B cell (primary cell): ENCODE measurements at places on chromosomes 7 and 10.

DNA sequence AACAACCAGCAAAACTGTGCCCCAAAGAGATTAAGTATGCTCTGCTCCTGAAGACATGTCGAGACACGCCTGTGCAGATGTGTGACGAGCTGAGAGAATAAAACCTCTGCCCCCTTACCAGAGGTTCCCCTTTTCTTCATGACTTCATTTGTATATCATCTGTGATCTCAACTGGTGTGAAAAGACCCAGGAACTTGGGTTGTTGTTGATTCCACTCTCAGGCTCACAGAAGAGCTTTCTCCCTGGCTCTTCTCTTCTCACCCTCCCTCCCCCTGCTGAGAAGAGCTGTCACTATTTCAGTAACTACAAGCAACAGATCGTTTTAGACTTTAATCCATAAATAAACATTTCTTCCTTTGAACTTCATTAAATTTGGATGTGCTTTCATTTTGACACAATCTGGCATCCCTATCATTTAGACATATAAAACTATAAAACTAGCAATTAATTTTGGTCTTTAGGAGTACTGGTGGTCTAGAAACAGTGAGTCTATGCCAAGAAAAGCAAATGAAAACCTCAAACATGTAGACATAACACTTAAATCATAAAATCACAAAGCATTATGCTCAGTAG lies 179.3 kb upstream of the FZD8 start:
- DNase-seq, result peak; percentile 4

DNA sequence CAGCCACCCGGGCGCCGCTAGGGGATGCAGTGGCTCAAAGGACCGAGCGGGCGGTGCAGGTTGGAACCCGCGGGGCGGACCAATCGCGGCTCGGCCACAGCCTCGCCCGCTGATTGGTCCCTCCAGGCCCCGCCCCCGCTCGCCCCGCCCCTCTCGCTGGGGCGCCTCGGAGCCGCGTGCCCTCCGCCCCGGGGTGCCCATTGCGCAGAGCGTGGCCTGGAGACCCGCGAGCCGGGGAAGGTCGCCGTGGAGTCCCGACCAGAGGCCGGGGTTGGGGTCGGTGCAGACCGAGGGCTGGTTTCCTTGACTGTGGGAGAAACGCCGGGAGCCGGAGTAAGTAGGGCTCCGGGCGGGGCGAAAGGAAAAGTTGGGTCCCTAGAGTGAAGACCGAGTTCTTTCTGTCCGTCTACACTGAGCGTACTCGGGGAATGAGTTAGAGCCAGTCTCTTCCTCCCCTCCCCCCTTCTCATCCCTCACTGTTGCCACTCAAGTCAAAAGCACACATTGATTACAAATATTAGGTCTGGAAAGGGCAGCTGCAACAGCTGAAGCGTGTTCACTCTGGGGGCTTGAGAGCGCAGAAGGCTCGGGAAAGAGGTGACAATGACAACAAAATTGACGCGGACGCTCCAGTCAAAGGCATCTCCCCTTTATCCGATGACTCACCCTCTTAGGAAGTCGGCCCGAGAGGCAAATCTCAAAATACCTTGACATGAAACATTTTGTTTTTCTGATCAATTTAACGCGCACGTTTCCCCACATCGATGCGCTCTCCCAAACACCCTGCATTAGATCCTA lies 843 bp upstream of the GATA3 start:
- DNase-seq, result peak; percentile 59

DNA sequence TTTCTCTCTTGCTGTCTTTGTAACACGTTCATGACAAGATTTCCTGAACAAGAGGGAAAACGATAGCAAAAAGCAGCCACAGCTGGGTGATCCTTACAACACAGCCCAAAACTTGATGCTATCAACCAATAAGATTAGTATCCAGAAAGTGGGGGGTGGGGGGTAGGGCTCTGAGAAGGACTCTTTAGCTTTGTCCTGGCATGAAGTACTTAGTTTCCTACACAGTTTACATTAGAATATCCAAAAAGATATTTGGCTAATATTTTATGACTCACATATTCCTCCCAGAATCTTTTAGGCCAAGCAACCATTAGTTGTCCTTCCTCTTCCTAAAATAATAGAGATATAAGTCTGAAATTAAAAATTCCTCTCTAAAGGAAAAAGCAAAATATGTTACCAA lies 22.9 kb upstream of the LRRC17 start:
- DNase-seq, result no peak

DNA sequence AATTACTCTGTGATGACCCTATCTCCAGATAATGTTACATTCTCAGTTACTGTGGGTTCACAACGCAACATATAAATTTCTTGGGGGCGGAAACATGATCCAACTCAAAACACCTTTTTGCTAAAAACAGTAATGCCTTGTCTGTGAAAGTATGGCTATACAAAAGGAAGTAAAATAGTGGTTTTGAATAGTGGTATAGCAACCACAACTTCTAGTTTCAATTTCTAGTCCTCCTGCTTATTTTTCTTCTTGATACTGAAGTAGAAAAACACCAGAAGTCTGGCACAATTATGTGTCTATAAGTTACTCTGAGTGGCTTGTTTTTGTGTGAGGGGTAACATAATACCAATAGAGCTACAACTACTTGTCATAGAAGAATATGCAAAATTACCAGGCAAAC lies 21.5 kb upstream of the ZNF800 start:
- DNase-seq, result peak; percentile 71

DNA sequence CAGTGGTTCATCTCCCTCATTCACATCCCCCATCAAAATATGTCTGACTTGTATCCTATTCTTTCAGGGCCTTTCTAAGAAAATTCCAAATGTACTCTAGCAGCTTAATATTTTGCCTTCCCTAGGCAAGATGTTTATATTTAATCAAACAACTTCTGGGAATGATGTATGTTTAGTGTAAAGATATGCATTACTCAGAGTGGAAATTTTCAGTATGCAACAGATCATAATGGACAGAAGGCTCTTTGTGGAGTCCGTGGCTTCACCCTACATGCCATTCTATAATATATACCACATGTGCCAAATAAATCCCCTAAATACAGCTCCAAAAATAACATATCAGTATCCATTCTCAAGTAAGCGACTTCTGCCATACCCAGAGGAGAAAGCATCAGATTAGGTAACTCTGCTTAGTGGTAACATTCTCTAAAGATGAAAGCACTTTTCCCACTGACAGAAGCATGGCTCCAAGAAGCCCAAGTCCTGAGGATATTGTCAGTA lies 316.6 kb downstream of the KCNMA1 start:
- DNase-seq, result no peak

DNA sequence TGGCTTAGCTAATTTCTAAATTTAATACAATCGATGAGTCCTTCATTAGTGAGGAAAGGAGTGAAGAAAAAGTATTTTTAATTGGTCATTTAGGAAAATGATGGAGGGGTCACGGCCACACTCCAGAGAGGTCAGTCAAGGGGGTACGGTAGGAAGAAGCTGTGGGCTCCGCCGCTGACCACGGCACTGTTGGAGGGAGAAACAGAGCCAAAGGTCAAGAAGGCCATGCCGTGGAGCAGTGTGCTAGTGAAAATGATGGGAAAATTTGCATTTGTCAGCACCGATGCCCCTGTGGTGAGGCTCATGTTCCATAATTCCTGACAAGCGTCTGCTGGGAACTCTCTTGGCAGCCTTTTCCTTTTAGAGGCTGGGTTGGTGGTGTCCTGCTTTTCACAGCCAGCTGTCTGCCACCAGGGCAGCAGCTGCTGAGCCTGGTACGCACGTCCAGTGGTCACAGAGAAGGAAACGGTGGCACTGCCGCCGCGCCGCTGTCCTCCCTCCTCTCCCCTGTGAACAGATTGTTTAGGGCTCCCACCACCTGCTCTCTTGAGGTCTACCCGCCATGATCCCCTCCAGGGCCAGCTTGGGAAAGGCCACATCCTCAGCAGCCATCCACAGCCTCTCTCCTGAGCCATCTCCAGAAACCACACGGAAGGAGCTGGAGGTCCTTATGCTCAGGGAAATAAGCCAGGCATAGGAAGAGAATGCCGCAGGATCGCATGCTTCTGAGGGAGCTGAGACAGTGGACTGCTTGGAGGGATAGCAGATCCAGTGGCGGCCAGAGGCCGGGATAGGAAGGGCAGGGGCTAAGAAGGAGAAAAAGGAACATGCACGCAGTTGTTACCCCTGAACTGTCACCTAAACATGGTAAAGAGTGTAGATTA lies 263.7 kb upstream of the PPP2R2D start:
- no peak for DNase-seq

DNA sequence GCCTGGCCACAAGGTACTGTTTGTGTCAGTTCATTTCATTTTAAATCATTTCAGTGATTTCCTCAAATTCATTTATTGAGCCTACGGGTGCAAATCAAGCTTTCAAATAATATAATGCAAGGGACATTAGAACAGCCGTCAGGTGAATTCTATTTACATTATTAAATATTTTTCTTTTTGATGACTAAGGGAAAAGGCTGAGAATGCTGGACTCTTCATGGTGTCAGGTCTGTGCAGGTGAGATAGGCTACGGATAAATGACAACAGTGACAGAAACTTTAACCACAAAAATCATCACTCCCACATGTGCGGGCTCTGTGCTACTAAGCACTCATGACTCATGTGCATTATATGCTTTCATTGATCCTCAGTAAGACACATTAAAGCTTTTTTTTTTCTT lies 149.2 kb upstream of the ZNF716 start:
- no peak for DNase-seq

GRCh38 chr7:100367251-100367620 lies 6.1 kb upstream of the PILRA start:
- no peak for DNase-seq

DNA sequence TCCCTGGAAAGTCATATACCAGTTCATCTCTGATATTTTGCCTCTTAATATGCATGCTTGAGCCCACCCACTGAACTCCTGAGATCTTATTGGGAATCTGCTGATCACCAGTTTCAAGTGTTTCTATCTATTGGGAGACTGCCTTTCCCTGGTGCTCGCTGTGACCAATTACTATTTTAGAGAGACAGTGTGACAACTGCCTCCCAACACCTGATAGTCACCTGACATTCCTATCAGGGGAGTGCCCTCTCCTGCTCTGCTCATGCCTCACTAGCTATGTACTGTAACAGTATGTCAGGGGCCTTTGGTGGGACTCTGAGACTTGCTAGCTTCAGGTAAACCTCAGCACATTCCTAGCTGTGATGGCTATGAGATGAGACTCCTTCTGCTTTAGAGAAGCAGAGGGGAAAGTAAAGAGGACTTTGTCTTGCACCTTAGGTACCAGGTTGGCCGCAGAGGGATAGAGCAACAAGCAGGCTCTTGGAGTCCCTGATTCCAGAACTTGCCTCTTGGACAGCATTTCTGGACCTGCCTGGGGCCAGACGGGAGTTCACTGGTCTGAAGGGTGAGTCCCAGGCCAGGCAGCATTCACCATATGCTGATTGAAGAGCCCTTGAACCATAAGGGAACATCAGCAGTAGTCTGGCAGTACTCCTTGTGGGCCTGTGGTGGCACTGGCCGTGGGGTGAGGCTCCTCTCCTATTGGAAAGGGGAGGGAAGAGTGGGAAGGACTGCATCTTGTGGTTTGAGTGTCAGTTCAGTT lies 34.4 kb upstream of the ARHGAP12 start:
- DNase-seq, result no peak

GRCh38 chr7:50121286-50121685 lies 28.2 kb upstream of the ZPBP start:
- peak; percentile 56 for DNase-seq

DNA sequence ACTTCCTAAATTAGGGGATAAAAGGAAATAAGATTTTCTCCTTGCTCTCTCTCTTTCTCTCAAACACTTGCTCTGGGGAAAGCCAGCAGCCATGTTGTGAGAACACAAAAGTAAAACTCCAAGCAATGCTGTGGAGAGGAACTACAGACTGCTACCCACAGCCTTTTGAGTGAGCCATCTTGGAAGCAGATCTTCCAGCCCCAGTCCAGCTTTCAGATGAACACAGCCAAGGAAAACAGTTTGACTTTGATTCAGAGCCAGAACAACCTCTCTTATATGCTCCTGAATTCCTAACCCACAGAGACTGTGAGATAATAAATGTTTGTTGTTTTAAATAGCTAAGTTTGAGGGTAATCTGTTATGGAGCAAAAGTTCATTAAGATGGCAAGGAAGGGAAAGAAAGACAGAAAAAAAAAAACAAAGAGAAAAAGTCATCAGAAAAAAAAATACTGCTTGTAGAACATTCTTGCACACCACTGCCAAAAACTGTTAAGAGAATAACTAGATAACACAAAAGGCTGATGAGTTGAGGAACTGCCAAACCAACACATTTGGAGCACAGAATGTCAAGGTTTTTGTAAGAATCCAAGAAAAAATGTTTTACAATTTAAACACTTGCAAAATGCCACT lies 20.9 kb upstream of the PRKAR2B start:
- no peak for DNase-seq

DNA sequence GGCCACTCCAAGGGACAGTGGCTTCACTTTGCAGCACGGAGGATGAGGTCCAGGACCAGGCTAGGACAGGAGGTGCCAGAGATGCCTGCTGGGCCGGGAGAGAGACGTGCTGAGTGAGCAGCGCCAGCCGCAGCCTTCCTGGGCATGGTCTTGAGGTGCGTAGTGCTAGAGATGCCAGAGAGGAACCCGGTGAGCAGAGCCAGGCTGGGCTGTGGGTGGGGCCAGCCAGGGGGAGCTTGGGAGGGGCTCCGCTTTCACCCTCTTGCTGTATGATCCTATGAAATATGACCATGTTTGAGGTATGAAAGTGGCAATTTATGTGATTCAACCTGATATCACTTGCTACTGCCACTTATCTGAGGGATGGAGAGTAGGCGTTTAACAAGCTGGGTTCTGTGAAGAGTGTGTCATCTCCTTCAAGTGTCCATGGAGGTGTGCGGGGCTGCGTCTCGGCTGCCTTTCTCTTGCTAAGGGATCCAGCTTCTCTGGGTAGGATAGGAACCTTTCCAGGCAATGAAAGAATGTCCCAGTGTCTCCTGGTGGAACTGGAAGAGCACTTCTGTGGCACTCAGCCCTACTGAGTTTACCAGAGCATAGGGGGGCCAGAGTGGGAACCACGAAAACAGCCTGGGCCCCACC lies 518.4 kb upstream of the FOXK1 start:
- DNase-seq, result no peak

DNA sequence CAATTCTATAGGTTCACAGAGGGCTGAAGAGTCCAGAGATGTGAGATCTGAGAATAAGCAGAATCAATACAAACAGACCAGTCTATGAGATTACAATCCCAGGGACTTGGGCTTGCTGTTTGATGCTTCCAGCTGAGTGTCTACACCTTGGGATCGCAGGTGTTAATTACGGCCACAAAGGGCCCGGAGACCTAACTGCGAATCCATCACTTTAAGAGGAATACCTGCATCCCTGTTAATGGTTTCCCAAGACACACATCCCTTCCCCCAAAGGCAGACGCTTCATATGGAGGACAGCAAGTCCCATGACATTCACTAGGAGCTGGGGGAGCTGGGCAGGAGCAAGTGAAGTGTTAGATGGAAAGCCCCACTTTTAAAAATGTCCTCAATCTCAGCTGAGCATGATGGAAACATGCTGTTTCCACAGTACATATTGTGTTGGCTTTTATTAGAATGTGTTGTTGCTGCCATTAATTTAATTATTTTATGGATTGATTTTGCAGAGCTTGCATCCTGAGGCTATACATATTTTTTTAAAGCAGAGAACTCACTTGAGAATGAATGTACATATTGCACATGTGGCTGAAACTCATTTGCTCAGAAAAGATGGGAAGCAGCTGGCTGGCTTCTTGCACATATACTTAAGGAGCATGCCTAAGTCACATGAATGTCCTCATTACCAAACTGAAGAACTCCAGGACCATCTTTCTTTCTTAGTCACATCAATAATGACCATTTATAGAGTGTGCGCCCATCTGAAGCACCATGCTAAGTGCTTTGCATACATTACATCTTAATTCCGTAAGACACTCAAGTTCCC lies 151.3 kb downstream of the NEBL start:
- DNase-seq, result no peak

- DNase-seq, result no peak
Observed at GRCh38 chr7:105978035-105978434, 15.0 kb downstream of the CDHR3 start.
